Hypothalamus (tissue), 51 donors: ENCODE measurements at places on chromosomes 4 and X.

DNA sequence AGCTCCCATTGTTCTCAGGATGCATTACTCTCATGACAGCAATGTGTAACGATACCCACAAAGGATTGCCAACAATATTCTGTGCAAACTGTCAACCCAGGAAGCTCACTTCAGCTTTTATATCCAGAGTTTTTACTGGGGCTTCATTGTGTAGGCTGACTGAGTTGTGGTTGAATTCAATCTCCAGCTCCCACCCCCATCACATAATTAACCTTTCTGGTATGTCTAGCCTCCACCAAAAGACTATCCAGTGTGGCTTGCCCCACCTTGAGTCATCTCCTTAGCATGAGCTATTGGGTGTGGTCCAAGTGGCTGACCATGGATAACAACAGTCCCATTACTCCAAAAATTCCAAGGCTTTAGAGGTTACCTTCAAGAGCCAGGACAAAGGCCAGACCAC, 17.7 kb upstream of the TAB3 start:
- DNase-seq, result no peak

DNA sequence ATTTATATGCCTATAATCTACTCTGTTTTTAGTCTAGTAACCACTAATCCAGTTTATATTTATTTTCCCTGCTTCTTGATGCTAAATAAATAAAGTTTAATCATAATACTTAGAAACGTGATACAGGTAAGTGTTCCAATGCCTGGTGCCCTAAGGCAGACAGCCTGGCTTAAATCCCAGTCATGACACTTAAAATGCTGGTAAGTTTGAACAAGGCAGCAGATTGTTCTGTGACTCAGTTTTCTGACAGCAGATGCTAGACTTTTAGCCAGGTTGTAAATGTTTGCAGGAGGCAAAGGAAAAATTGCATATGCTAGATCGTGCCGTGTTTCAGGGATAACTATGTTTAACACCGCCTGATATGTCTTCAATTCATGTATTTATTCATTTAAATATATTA, 2661.6 kb downstream of the PCDH7 start:
- no peak for DNase-seq

DNA sequence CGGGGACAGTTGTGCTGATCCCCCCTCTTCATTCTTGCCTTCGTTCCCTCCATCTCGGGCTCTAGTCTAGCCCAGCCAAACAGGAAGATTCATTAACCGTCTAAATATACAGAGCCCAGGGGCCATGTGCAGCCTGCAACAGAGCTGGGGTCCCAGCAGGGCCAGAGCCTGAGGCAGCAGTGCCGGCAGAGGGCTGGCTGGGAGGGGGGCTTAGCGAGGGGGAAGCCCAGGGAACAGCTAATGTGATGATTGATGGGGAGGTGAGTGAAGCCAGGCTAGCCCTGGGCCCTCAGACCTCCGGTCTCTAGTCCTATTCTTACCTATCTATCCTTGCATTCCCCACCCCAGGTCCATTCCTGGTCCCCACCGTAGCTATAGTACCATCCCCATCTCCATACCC, 22.3 kb downstream of the EFNB1 start:
- no peak for DNase-seq

GRCh38 chrX:52271206-52271605, 86.5 kb downstream of the MAGED4 start:
- DNase-seq, result no peak

DNA sequence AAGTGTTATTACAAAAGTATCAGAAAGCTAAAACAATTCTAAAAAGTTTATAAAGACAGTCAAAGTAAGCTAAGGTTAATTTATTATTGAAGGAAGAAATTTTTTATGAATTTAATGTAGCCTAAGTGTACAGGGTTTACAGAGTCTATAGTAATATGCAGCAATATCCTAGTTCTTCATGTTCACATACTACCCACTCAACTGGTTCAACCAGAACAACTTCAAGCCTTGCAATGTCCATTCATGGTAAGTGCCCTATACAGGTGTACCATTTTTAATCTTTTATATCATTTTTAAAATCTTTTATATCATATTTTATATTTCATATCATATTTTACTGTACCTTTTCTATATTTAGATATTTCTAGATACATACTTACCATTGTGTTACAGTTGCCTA, 34.3 kb downstream of the COL4A5 start:
- no peak for DNase-seq

DNA sequence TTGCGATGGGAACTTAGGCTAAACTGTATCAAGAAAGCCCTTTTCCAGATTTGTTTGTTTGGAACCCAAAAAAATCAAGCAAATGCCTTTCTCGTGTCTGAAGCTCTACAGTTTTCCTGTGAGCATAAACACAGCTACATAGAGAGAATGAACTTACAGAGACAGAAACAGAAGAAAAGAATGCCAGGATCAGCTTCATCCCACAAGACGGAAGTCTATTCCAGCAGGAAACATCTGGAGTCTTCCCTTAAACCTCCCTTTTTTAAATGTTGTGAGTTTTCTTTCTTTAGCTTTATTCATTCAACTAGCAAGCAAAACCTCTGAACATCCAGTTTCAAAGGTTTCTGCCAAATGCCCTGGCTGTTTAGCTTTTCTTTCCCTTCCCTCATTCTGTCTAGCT, 32.6 kb upstream of the ZFP42 start:
- no peak for DNase-seq

GRCh38 chr4:188611143-188611542, 471.9 kb downstream of the TRIML1 start:
- DNase-seq, result no peak

DNA sequence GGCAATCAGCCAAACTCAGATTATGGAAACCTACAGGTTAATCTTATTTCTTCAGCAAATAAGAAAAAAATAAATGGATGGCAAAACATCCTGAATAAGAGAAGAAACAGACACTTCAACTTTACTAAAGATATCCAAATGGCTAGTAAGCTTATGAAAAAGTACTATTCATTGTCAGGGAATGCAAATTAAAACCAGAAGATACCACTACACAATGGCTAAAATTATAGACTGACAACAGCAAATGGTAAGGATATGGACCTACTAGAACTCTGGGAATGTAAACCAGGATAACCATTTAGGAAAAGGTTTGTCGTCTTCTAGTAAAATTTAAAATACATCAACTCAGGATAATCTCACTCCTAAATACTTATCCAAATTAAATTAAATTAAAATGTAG, 24.3 kb downstream of the GRSF1 start:
- DNase-seq, result no peak

GRCh38 chrX:113539599-113540356, 699.1 kb upstream of the AMOT start:
- no peak for DNase-seq

DNA sequence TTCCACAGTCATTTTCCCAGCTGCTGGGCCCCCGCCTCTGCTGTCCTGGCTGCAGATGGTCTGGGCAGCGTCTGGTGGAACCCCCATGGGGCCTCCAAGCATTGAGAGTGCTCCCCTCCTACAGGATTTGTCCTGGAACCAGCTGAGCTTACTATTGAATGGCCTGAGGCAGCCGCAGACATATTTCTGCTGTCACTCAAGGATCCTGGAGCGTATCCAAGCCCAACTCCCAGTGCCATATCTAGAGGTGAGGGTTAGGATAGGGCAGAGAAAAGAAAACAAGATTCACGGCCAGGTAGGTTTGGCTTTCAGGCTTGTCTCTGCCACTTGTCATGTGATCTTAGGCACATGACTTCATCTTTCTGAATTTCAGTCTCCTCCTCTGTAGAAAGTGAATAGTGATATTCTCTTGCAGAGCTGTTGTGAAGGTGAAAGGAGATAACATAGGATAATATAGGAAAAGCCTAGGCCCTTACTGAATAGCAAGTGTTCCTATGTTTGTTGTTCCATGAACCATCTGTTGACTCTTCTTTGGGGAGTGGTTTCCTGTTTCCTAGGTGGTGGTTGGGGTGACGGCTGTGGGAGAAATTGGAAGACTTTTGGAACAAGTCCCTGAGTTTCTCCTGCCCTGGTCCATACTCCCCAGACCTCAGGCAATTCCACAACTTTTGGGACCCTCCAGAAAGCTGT, 52.3 kb downstream of the SEPSECS start:
- no peak for DNase-seq

DNA sequence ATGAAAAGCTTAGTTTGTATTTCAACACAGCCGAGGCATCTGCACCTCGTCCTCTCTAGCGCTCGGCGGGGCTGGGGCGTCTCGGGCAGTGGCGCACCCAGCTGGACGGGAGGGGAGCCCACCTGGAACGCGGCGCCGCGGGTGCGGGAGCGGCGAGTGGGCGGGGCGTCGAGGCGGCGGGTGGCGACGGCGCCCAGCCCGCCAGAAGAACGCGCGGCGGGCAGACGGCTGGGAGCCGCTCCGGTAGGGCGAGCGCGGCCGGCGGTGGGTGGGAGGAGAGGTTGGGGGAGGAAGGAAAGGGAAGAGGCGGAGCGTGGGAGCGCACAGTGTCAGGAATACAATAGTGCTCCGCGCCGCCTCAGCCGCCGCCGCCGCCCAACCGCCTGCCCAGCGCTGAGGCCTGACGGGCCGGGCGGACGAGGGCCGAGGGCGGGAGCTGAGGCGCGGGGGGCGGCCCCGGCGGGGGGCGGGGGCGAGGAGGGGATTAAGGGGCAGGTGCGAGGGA, at the start of gene JADE3:
Gene JADE3 (plus strand): TSS at position 324 of the 505 bp plus-strand sequence. CDS start 72,474 bp downstream, outside the sequence.
- DNase-seq, result no peak

- DNase-seq, result no peak
These were observed 25.0 kb downstream of the COL4A5 start for GRCh38 chrX:108464604-108465003.

- DNase-seq, result no peak
These were observed 74.8 kb upstream of the PACRGL start for GRCh38 chr4:20625426-20625825.

DNA sequence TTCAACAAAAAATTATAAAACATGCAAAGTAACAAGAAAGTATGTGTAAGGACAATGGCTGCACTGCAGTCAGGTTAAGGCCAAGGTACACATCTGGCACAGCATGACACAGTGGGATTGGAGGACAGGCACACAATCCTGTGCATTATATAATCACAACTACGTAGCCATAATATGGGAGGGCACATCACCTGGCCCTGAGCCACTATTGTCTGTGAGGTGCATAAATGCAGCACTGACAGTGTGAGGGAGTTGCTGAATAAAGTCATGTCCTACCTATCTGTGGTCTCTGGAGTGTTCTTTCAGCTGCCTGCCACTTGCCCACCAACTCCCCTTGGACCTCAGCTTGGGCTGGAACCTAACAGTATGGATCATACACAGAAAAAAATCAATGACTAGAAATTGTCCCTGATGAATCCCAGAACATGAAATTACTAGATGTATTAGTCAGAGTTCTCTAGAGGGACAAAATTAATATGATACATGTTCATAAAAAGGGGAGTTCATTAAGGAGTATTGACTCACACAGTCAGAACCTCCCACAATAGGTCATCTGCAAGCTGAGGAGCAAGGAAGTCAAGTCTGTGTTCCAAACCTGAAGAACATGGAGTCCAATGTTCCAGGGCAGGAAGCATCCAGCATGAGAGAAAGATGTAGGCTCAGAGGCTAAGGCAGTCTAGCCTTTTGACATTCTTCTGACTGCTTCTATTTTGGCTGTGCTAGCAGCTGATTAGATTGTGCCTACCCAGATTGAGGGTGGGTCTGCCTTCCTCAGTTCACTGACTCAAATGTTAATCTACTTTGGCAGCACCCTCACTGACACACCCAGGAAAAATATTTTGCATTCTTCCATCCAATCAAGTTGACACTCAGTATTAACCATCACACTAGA, 46.4 kb upstream of the KCTD8 start:
- no peak for DNase-seq

- DNase-seq, result no peak
These were observed 219.8 kb downstream of the ZNF674 start for GRCh38 chrX:46325312-46325877.

- no peak for DNase-seq
These were observed 44.0 kb upstream of the STK26 start for GRCh38 chrX:131979116-131979515.

DNA sequence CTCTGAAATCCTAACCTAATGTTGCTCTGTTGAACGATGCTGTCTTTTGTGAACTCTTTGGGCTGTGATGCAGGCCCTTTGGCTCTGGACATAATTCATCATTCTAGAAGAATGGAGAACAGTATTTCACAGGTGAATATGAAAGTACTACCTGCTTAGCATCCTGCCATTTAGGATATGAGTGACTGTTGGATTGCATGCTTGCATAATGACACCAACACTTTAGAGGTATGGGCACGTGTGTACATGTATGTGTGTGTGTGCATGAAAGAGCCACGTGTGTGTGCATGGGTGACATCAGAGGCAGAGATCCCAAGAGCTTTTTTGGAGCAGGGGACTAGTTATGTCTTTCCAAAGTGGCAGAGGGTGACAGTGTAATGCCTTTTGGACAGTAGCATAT, 70.2 kb upstream of the ZNF518B start:
- DNase-seq, result no peak

GRCh38 chr4:68693325-68694075, 23.0 kb upstream of the UGT2B15 start:
- DNase-seq, result no peak

DNA sequence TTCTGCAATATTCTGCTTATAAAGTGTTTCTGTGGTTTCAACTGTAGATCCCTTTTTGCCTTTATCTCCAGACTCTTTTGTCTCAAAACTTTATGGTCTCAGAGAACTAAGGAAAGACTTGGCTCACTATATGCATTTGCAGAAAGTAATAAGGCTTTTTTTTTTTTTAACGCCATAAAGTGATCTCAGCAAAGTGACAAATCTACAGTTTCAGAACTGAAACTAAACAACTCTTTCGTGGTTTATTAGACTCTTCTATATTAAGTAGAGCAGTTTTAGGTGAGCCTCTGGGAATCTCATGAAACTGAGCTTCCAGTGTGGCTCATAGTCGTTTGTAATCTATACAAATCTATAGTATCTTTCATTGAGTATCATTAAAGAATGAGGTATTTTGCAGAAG, 15.3 kb downstream of the ATP7A start:
- no peak for DNase-seq
